ENCODE measurements at places on chromosomes 4 and X.

- DNase-seq: no peak
Measured at GRCh38 chrX:36364262-36364661, 444.7 kb downstream of the CFAP47 start.

DNA sequence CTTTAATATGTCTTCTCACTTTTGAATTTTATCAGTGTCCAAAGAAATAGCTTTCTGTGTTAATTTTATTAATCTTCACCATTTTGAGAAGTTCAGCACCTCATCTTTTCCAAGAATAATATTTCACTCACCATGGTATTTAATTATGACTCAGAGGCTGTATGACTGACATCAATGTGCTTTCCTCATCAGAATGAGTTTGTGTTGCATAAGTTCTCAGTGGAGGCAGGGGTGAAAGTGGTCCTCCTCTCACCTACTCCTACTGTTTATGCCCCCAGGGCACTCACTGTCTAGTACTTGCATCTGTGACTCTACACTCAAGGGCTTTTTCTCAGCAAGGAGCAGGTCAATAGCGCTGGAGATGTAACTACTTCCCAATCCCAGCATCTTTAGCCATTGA lies 905.3 kb upstream of the INTU start:
- DNase-seq: no peak

GRCh38 chrX:15619053-15619755 lies 18.4 kb upstream of the ACE2 start:
- no peak for DNase-seq

DNA sequence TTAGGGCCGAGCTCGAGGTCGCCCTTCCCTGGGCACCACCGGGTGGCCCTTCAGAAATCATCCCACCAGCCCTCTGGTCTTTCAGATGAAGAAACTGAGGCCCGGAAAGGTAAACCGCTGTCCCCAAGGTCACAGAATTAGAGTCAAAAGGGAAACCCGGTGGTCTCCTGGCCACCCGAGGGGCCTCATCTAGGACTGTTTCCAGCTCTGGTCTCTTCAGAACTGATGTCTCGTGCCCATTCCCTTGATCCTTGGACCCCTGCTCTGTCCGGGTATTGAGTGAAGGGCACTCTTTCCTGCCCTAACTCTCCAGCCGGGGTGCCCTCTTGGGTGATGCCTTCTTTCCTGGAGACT lies 841 bp downstream of the HTRA3 start:
- DNase-seq: no peak

- DNase-seq: no peak
Measured at GRCh38 chrX:50428174-50428573, 42.5 kb downstream of the DGKK start.

DNA sequence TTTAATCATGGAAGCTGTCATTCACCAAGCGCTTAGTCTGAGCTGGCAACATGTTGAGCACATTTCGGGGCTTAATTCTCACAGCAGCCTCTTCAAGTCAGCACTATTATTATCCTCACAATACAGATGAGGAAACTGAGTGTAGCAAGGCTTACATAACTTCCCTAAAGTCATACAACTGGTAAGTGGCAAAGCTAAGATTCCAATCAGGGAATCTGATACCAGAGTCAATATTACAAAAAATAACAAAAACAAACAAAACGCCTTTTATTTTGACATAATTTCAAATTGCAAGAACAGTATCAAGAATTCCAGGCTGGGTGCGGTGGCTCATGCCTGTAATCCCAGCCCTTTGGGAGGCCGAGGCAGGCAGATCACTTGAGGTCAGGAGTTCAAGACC lies 120.4 kb upstream of the DUSP21 start:
- DNase-seq: no peak

DNA sequence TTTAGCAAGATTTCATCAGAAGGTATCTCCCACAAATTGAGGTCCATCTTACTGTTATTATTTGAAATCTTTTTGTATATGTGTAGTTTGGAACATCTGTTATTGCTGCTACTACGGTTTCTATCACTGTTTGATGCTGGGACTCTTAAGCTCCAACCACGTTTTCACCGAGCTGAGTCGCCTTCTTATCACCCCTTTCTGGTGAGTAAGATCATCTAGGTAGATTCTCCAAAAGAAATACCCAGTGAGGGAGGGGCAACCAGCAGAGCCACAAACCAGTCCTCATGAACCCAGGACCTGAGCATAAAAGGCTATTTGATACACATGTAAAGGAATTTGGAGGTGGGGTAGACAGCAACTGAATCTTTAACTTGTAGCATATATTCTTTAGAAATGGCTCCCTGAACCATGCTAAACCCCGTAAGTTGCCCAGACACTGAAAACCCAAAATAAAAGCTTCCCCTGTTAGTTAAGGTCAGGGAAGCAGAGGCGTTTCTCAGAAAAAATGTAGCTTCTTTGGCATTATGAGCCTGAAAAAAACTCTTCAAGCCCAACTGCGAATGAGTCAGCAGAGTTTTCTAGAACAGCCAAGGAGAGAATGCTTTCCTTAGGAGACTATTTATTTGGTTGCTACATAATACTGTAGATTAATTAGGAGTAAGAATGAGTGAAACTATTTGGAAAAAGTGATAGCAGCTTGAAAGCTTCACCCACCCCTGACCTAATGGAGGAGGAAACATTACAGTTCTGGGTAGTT lies 53.8 kb upstream of the ATXN3L start:
- no peak for DNase-seq

DNA sequence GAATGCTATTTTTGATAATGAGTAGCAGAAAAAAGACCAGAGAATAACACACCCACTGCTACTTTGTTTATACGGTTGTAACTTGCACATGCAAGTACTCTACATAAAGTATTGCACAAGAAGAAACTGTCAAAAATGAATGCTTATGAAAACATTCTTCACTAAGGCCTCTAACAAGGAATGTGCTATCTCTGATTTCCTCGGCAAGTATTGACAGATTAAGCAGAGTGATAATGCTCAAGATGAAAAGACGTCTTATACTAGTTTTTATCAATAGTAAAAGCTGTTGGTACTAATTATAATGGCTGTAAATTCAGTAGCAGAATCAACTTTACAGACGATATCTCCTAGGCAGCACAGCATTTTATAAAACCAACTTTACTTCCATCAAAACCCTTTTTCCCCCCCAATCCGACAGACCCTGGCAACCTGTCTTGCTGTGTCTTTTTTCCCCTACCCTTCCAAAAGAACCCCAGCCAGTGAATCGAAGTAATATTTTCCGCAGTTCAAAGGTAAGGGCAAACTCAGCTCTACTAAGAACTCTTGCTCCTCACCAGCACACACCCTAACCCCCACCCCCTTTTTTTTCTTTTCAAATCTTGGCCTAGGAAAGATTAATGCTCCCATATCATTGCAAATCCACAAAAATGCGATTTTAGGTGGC lies 1.5 kb downstream of the FRYL start:
- DNase-seq: no peak

GRCh38 chrX:150370589-150371312 lies 7.6 kb downstream of the MAMLD1 start:
- no peak for DNase-seq

- no peak for DNase-seq
Measured at GRCh38 chrX:132393992-132394391, 94.8 kb downstream of the MBNL3 start.

DNA sequence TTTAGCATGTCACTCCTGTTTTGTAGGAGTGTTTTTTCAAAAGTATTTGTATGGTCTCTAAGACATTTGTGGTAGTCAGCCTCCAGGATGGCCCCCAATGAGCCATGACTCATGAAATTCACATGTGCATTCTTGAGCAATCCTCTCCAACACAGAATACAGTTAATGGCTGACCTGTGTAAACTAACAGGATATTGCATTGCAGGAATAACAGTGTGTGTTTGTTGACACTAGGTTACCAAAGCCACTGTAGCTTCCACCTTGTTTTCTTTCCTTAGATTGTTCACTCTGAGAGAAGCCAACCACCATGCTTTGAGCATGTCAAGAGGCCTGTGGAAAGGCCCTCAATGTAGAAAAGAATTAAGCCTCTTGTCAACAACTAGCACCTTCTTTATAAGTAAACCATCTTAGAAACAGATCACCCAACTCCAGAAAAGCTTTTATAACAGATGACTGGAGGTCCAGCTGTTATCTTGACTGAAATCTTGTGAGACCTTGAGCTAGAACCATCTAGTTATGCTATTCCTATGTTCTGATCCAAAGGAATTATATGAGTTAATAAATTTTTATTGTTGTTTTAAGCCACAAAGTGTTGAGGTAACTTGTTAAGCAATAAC lies 28.5 kb downstream of the TBCK start:
- no peak for DNase-seq

DNA sequence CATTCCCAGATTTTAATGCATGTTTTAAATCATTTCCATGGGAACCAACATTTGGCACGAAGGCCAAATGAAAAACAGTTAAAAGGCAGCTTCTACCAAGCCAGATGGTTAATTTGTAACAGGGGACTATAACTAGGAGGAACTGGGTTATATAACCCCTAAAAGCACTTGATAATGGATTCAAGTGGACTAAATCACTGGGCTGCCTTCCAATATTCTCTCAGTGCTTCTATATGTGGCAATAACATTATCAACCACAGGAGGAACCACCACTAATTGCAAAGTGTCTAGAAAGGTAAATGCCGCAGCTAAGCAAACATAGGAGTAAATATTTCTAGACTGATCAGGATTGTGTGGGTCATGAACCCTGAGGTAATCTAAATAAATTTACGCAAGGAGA lies 391.5 kb downstream of the UBE2NL start:
- DNase-seq: no peak

DNA sequence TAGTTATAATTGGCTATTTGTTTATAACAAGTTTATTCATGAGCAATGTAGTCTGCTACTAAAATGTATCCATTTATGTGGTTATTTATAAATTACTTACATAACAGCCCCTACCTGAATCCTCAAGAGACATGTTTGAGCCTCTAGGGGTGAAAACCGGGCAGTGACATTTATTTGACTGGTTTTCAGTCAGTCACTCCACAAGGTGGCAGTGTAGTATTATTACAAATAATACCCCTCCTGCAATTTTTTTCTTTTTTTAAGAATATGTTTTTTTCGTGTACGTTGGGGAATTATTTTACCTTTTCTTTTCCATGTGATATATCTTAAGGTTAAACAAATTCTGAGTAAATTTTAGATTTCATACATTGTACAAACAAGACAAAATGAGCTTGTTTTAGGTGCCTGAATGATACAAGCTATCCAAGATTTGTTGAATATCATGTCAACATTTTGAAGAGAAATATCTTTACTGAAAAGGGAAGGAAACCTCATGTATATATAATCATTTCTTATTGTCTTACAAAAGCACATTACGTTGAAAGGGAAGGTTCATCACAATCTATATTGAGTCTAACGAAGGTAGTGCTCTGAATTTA lies 598.7 kb upstream of the TECRL start:
- peak; percentile 57 for DNase-seq

DNA sequence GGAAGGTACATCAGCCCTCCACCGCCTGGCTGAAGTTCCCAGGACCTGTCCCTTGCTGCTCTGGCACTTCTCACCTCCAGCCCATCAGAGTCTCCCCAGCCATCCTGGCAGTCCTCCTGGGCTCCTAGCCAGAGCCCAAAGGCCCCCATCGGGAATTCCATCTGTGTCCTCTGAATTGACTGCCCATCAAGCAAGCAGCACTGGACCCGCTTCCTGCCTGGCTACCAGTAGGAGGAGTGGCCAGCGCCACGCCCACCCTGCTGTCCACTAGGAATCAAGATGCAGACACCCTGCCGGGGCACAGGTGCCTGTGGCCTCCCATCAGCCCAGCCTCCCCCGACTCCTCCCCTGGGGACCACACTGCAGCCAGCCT lies 47.2 kb downstream of the C4orf50 start:
- no peak for DNase-seq

DNA sequence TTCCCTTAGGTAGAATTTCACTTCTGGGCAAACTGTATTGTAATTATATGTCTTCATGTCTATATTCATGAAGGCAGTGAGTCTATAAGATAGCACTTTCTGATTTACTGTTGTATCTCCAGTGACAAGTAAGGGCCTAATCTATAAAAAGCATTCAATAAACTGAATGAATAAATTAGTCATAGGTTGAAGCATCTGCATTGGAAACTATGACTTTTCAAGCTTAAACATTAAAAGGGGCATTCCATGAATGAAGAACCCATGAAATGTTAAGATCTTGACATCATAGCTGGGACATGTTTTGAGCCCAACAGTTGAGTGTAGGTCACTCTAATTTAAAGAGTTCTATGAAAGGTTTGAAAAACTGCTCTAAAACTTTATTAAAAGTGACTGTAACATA lies 159.3 kb upstream of the LCORL start:
- no peak for DNase-seq

DNA sequence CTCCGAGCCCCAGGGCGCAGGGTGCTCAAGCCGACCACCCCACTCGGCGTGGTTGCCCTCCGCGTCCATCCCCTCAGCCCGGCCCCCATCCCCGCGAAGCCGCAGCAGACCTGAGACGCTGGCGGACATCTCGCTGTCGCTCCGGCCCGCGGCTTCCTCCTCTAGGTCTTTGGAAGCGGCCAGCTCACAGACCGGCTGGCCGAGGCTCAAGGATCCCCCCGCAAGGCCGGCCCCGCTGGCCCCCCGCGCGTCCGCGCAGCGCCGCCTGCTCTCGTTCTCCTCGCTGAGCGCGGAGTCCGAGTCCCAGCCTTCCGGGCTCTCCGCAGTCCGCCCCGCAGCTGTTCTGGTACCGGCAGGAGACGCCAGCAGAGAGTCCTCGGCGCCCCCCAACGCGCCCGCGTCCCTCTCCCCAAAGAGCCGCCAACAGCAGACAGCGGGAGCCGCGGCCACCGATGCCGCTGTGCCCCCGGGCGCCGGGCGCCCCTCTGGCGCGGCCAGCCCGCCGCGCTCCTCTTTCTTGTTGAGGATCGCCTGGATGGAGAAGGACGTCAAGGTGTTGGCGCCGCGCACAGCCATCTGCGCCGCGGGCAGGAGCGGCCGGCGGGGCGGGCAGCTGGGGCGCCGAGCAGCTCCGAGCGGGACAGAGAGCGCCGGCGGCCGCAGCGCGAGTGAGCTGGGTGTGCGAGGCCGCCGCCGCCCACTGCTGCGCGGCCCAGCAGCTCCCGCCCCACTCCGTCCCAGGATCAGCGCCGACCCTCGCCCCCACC lies at the start of gene NKX3-2:
NKX3-2 (minus strand) TSS at position 670 of the 767 bp plus-strand sequence; CDS start at position 576, 94 bp downstream.
- no peak for DNase-seq

- DNase-seq: no peak
Measured at GRCh38 chr4:47536966-47537365, 51.9 kb downstream of the ATP10D start.

GRCh38 chrX:105210258-105210657 lies 10.2 kb downstream of the TEX13A start:
- no peak for DNase-seq

- DNase-seq: no peak
Measured at GRCh38 chrX:154724993-154725756, 25.7 kb downstream of the GAB3 start.

GRCh38 chr4:167883266-167883665 lies 209.1 kb upstream of the ANXA10 start:
- DNase-seq: no peak

DNA sequence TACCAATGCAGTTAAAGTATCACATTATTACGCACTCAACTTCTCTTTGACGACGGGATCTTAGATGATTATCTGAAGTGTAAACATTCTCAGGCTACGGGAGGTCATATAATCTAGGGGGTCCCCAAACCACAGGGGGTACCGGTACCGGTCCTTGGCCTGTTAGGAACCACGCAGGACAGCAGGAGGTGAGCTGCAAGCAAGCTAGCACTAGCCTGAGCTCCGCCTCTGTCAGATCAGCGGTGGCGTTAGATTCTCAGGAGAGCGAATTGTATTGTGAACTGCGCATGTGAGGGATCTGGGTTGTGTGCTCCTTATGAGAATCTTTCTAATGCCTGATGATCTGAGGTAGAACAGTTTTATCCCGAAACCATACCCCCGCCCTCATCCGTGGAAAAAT lies 20.6 kb upstream of the PRR27 start:
- no peak for DNase-seq

- DNase-seq: no peak
Measured at GRCh38 chr4:6499238-6499600, 26.8 kb upstream of the PPP2R2C start.
